MV-4-11 (cell line): ENCODE measurements at places on chromosomes 7 and 10.

DNA sequence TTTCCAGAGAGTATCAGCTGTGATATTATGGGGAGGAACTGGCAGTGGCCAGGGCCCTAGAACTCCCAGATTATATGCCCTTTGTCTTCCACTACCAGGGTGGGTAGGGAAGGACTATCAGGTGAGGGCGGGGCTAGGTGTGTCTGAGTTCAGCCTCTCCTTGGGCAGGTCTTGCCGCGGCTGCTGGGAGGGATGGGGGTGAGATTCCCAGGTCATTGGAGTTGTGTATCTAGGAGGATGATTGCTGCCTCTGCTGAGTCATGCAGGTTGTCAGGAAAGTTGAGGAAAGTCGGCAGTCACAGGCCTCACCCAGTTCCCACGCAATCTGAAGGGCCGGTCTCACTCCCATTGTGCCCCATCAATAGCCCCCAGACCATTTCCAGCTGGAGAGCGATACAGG lies 185.2 kb downstream of the DKK1 start:
- no peak for DNase-seq

- no peak for DNase-seq
Observed at GRCh38 chr10:58647376-58648112, 134.9 kb downstream of the BICC1 start.

- no peak for DNase-seq
Observed at GRCh38 chr10:44895280-44895679, 15.9 kb upstream of the TMEM72 start.

GRCh38 chr7:610141-610530 lies 90.5 kb upstream of the PDGFA start:
- no peak for DNase-seq

- DNase-seq: no peak
Observed at GRCh38 chr7:26143298-26144048, 8.5 kb upstream of the NFE2L3 start.

- DNase-seq: no peak
Observed at GRCh38 chr7:122692769-122693309, 6.1 kb downstream of the RNF133 start.

GRCh38 chr7:89714131-89714530 lies 440.1 kb upstream of the STEAP1 start:
- DNase-seq: no peak
